ENCODE measurements at places on chromosomes 11 and 22. TPM values are rescaled to one million over a fixed set of nuclear protein-coding genes. Genes with fewer than 3 reads are reported as not detected.

DNA sequence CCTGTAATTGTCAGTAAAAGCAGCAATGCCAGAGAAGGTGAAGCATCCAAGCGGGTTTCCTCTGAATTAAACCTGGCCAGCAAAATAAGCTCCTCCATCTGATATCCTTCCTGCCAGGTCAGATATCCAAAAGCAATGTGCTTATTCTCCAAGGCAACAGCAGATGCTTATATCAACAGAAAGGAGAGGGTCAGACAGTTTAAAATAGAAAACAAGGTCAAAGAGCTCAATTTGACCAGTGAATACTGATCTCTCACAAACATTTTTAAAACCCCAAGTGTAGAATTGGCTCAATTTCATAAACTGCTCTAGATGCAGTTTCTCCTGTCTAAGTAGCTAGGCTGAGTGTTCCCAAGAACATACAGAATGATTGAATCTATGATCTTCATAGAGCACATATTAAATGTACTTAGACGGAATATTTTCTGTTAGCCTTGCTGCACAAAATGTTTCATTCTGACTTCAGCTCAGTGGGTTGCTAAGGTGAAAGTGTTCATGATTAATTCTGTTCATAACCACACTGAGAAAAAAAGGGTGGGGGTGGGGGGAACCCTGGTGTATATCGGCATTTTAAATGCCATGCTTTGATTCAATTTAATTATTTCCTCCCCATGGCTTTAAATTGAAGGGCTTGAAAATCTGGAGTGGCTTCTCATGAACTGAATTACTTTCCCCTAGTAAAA, 174.2 kb upstream of the ARHGAP20 start:
- no peak for DNase-seq

DNA sequence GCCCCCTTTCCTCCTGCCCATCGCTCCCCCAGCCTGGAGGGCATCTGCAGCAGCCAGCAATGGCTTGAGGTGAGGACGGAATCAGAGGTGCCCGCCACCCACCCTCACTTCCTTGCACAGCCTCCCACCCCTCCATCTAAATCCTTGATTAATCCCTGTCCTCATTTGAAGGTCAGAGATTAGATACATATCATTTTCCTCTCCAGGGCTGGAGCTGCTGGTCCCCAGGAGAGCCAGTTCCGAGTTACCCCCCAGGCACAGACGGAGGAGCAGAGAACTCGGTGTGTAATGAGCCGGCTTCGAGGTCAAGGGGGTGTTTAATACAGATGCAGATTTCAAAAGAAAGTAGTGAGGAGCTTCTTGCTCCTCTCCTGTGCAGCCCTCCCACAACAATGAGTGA, 542.1 kb downstream of the MN1 start:
- DNase-seq, result no peak

DNA sequence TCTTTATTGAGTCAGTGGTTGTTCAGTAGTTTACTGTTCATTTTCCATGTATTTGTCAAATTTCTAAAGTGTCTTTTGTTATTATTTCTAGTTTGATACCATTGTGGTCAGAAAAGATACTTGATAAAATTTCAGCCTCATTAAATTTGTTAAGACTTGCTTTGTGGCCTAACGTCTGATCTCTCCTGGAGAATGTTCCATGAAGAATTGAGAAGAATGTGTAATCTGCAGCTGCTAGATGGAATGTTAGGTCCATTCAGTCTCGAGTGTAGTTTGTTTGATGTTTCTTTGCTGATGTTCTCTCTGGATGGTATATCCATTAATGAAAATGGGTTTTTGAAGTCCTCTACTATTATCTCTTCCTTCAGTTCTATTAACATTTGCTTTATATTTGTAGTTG, 394.7 kb upstream of the ANO5 start:
- no peak for DNase-seq

DNA sequence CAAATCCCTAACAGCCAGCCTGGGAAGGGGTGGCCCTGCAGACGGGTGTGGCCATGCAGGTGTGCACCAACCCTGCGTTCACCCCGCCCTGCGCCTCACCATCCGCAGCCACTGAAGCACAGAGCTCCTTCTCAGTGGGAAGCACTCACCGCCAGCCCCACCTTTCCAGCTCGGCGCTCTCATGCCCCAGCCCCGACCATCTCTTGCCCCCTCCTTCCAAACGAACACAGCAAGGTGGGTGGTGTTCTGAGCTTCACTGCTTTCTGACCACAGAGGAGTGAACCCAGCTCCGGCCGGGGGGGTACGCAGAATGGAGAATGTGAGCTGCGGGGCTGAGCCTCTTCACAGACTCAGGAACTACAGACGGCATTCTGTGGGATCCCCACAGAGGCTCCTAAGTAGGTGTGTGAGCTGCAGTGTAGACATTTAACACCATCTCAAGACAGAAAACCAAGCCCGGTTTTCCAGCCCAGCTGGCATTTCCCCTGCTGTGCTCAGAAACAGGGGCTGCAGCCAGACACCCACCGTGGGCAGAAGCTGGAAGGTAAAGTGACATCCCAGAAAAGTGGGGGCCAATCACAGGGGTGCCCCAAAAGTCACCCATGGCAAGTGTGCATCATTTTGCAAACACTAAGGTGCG, 88.4 kb upstream of the RTL6 start:
- no peak for DNase-seq

The HEPN1 gene
- not detected for polyA plus RNA-seq

DNA sequence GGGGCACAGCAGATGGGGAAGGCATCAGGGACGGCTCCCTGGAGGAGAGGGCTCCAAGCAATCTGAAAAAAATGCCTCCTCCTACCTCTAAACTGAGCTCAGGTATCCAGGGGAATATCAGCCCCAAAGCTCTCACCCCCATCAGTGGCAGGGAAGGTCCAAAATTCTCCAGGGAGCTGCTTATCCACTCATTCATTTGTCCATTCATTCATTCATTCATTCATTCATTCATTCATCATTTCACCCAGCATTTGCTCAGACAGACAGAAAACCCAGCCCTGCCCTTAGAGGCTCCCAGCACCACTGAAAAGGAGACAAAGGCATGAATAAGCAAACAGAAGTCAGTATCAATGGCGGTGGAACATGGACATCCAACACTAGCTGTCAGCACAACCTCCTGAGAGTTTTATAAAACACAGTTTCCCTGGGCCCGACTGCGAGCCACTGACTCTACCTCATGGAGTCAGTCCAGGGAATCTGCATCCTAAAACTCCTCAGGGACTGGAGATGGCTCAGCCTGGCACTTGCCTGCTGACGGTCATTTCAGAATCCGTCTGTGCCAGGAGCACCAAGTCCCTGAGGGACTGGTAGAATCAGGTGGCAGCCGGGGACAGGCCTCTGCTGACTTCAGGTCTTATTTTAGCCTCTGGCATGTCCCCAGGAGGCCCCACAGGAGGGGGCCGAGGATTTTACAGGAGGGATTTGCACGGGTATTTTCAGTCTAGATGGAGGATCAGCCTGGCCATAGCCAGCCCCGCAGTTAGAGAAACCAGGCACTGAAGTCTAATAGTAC, 164.6 kb downstream of the MN1 start:
- no peak for DNase-seq

- peak; percentile 4 for DNase-seq
Observed at GRCh38 chr11:91308069-91308468, 916.5 kb upstream of the FAT3 start.

DNA sequence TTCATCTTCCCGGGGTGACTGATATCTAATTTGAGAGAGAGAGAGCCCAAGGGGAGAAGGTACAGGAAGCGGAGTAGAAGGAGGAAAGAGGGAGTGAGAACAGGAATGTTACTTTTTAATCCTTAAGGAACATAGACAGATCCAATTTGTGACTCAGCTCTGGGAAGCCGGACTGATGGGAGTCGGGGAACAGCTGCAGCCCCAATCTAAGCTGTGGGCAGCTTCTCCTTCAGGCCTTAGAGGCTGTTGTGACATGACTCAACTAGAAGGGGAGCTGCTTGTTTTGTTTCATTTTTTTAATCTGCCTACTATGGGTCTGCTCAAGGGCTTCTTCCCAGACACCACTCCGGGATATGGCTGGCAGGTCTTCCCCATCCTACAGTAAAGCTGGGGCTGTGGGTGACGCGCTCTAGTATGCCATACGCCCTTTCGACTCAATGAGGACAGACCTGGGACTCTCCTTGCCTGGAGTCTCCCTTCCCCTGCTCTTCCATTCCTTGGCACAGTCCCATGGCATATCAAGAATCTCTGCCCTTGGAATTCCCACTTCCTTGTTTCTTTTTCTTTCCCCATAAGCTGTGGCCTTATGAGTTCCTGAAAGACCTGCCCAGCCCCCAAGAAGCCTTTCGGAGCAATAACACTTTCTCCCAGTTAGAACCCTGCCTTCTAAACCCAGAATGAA, 103.3 kb upstream of the AKIP1 start:
- no peak for DNase-seq

GRCh38 chr11:31484497-31484896, 24.9 kb downstream of the IMMP1L start:
- no peak for DNase-seq

DNA sequence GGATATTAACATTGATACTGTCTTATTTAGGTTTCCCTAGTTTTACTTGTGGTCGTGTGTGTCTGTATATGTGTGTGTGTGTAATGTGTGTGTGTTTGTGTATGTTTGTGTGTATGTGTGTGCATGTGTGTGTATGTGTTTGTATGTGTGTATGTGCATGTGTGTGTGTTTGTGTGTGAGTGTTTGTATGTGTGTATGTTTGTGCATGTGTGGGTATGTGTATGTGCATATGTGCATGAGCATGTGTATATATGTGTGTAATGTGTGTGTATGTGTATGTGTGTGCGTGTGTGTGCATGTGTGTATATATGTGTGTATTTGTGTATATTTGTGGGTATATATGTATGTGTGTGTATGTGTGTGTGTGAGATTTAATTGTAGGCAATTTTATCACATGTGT, 17.3 kb upstream of the DNAL4 start:
- no peak for DNase-seq

DNA sequence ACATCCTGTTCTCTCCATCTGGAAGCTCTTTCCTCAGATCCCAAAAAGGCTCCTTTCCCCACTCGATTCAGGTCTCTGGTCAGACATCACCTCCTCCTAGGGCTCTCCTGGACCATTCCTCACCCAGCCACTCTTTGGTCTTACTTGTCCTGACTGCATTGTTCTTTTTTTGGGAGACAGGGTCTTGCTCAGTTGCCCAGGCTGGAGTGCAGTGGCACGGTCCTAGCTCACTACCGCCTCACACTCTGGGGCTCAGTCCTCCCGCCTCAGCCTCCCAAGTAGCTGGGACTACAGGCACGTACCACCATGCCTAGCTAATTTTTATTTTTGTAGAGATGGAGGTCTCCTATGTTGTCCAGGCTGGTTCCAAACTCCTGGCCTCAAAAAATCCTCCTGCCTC, 2.2 kb upstream of the CORO1B start:
- no peak for DNase-seq

The IL17REL gene
- not detected for polyA plus RNA-seq

- no peak for DNase-seq
Observed at GRCh38 chr11:33674035-33674814, 26.4 kb downstream of the C11orf91 start.

DNA sequence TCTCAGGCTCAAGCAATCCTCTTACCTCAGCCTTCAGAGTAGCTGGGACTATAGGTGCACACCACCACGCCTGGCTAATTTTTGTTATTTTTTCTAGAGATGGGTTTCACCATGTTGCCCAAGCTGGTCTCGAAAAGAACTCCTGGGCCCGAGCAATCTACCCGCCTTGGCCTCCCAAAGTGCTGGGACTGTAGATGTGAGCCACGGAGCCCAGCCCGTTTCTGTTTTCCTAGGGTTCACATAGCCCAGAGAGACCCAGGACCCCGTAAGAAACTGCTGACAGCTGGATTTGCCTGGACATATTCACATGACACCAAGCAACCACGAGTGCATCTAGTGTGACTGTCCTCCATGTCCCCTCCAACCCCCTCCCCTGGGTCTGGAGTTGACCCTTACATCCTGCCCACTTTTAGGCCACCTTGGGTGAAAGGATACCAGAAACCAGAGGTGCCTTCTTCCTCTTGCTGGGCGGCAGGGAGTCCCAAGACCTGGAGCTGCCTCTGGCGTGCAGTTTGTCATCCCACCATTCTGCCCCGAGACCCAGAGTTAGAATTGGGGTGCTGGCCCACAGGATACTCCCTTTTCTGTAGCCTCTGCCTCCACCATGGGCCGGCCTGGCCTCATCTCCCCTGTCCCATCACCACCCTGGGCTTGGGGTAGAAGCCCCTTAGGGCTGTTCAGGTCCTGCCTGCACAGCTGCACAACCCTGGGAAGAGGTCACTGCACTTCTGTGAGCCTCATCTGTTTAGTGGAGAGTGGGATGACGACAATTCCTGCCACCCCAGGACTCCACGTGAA, 3.7 kb upstream of the RIN1 start:
- no peak for DNase-seq

GRCh38 chr22:29798801-29799200, 31.6 kb downstream of the UQCR10 start:
- DNase-seq, result no peak

DNA sequence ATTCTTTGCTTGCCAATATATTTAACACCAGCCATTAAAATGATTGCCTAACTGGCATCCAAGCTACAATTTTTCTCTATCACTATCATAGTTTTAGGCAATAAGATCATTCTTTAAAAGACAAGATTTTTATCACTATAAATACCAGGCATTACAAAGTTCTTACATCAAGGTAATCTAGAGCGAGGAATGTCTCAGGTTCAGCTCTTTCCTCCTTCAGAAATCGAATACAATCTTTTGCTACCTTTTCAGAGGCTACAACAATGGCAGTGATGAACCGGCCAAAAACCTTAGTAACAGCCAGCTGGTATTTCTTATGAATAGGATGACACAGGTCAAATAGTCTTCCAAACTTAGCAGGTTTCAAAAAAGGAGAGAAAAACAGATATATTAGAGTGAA, 23.9 kb downstream of the SMC1B start:
- no peak for DNase-seq

The B4GALNT4 gene
- polyA plus RNA-seq, result 53.5 TPM

The GAS2 gene
- polyA plus RNA-seq, result 2.6 TPM

DNA sequence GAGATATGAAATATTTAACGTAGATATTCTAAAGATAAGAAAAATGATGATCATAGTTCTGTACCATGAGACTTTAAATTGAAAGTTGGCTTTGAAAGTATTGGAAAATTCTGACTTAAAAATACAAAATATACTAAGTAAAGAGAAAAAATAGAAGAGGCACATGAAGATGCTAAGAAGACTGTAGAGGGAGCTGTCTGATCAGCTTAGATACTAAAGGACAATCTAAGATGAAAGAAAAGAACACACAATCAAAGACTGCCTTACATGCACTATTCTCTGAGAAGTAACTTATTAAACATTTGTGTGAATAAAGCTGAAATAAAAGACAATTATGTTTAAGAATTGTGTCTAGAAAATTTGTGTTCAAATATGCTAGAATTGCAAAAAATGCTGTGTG, 55.1 kb downstream of the RBMXL2 start:
- DNase-seq, result peak; percentile 57

DNA sequence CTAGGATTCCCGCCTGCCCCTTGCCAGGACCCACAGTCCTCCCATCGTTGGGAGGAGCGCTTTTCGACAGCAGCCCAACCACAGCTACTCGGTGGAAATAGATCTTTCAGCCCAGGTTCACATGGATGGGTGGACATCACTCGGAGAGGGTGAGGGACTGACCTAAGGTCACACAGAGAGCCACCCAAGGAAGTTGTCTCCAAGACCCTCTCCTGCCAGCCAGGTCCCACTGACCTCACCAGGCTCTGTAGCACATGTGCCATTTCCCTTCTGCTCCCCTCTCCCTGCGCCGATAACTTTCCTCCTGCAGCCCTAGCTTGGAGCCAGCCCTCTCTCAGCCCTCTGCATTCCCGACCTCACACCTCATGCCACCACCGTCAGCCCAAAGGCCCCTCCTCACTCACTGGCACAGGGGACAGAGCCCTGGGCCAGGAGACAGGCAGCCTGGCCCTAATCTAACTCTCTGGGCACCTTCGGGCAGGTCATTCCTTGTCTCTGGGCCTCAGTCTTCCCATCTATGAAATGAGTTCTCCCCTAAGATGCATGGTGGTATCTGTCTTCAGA, 4.7 kb downstream of the KCNJ4 start:
- DNase-seq, result no peak
